Bladder microvascular endothelial cell (primary cell): ENCODE measurements at places on chromosomes 12 and 14. TPM values are rescaled to one million over a fixed set of nuclear protein-coding genes. Genes with fewer than 3 reads are reported as not detected.

The TTC9 gene
- total RNA-seq: under 0.01 and 0.06 TPM in 2 replicates

The OR4K1 gene
- not detected in 2 replicates for total RNA-seq

The RIN3 gene
- 4.5 and 11.3 TPM in 2 replicates for total RNA-seq

The AQP6 gene
- not detected in 2 replicates for total RNA-seq

The PDZRN4 gene
- total RNA-seq: not detected in 2 replicates

The PTGDR gene
- not detected in 2 replicates for total RNA-seq

The ASIC1 gene
- 0.13 and 0.16 TPM in 2 replicates for total RNA-seq

The JDP2 gene
- 3.7 and 10.4 TPM in 2 replicates for total RNA-seq

The ACVRL1 gene
- 413 and 443 TPM in 2 replicates for total RNA-seq

The SERPINA9 gene
- not detected in 2 replicates for total RNA-seq

The LMNTD1 gene
- not detected in 2 replicates for total RNA-seq

The LRP1-AS gene
- total RNA-seq: not detected in 2 replicates

The AQP2 gene
- total RNA-seq: not detected in 2 replicates

The CLSTN3 gene
- 13.1 and 41.0 TPM in 2 replicates for total RNA-seq

The RPS29 gene
- 551 and 1,484 TPM in 2 replicates for total RNA-seq

The ANG gene
- 2.6 and 3.7 TPM in 2 replicates for total RNA-seq

The RD3L gene
- total RNA-seq: not detected in 2 replicates

The PA2G4 gene
- total RNA-seq: 114 and 216 TPM in 2 replicates

The SLC25A21 gene
- total RNA-seq: 0.16 and 1.3 TPM in 2 replicates

The BCL11B gene
- total RNA-seq: under 0.01 TPM in 2 replicates

The PAPLN gene
- 7.8 and 73.1 TPM in 2 replicates for total RNA-seq

The NGB gene
- not detected in 2 replicates for total RNA-seq

The CLEC1B gene
- not detected in 2 replicates for total RNA-seq

The SIX4 gene
- 0.16 and 0.88 TPM in 2 replicates for total RNA-seq

The FOXA1 gene
- not detected in 2 replicates for total RNA-seq

The ZFHX2 gene
- under 0.01 and 1.0 TPM in 2 replicates for total RNA-seq

The GDF3 gene
- 0.06 and 0.16 TPM in 2 replicates for total RNA-seq

The FLVCR2 gene
- 1.6 and 1.9 TPM in 2 replicates for total RNA-seq
